ENCODE measurements at places on chromosomes 12 and 14.

DNA sequence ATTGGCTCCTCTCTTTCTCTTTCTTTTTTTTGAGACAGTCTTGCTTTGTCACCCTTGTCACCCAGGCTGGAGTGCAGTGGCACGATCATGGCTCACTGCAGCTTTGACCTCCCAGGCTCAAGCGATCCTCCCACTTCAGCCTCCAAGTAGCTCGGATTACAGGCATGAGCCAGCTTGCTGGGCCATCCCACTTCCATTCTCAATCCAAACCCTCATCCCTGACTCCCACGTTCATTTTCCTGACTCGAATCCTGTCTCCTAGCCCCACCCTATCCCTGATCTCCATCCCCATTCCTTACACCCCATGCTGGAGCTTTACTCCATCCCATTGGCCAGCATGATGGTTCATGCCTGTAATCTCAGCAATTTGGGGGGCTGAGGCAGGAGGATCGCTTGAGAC, 7.8 kb downstream of the SPRYD4 start:
- DNase-seq = no peak

- DNase-seq = no peak
Observed at GRCh38 chr12:48419116-48419935, 53.0 kb upstream of the ANP32D start.

DNA sequence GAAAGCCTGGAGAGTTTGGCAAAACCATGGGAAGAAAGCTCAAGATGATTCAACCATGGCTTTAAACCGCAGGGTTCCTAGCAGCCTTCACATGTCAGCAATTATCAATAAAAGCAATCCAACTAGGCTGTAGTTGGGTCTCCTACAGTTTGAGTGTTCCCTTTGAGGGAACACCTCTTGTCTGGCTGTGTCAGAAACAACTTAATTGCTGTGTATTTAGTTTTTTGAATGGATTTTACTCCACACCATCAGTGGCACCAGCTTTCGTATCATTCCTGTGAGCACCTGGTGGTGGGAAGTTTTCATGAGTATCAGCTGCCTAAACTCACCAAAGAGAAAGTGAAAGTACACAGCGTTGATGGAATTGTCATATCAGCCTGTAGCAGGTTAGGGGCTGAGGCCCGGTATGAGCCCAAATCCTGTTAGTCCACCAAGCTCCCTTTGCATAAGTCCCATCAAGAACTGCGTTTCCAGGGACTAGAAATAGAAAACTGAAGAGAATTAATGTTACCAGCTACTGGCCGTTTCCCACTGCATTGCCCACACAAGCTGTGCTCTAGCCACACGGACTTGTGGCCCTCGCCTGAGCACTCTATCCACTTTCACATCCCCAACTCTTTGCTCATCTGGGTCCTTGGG, 10.9 kb upstream of the IL26 start:
- no peak for DNase-seq

DNA sequence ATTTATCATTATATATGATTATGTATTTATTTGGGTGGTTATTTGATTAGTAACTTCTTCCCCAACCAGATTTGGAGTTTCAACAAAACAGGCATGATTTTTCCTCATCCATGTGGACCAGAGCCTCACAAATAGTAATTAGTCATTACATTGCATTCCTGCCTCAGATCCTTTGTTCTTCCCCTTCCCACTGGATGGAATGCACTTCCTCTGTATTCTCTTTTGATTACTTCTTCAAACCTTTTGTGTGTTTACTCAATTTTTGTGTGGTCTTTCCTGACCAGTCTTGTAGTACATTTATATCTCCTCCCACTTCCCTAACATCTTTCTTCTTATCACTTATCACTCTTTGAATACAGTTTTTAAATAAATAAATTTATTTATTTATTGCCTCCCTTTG, 15.5 kb downstream of the SYT1 start:
- no peak for DNase-seq

- DNase-seq = no peak
Observed at GRCh38 chr12:69161829-69162228, 77.5 kb upstream of the CPSF6 start.

- no peak for DNase-seq
Observed at GRCh38 chr14:49767270-49767570, 733 bp upstream of the KLHDC2 start.

- no peak for DNase-seq
Observed at GRCh38 chr14:86574778-86575129, 1044.8 kb downstream of the FLRT2 start.

GRCh38 chr14:97149775-97150174, 352.6 kb downstream of the VRK1 start:
- DNase-seq = no peak

- DNase-seq = no peak
Observed at GRCh38 chr14:95507174-95507573, 9.3 kb downstream of the SYNE3 start.

DNA sequence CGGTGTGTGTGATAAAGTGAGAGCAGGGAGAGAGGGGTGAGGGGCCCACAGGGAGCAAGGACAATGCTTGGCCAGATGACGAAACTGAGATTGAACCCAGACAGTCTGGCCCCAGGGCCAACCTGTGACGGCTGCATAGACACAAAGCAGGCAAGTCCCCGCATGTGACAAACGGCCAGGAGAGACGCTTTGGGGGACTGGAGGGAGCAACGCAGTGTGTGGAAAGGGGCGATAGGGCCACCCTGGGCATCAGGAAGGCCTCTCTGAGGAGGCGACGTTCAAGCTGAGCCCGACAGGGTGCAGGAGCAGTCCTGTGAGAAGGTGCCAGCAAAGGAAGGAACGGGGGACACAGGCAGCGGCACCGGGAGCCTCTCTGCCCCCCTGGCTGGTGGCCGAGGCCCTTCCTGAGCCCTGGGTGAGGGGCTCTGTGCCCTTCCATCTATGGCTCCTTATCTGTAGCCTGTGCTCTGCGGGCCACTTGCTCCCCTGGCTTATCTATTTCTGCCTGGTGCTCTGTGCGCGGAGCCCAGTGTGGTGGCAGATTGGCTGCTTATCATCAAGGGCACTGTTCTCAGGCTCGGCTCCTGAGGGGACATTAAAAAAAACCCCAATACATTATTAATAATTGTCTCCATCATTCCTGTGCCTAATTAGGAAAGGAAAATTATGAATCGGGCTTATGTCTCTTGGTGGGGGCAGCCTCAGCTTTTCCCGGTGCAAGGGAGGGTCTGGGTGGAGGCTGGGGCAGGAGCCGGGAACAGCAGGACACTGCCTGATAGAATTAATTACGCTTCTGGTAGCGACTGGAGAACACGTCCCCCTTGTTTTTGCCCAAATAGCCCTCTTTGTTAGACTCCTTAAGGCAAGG, 39.8 kb downstream of the PRIMA1 start:
- no peak for DNase-seq

- DNase-seq = no peak
Observed at GRCh38 chr14:83664389-83664788, 1865.6 kb upstream of the FLRT2 start.

DNA sequence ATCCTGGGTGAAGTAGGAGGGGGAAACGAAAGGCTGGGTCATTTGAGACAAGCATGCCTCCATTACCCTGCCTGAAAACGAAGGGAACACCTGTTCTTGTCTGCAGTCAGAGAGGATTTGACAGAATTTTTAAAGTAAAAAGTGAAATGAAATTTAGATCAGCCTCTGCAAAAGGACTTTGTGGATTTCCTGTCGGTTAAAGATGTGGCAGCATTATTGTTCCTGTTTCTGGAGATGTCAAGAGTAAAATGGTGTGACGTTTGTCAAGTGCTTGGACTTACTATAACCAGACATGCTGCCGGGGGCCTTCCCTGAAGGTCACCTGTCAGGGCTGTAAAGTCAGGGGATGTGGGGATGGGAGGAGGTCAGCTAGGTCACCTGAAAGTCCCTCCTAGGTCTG, 32.0 kb downstream of the NRXN3 start:
- no peak for DNase-seq

DNA sequence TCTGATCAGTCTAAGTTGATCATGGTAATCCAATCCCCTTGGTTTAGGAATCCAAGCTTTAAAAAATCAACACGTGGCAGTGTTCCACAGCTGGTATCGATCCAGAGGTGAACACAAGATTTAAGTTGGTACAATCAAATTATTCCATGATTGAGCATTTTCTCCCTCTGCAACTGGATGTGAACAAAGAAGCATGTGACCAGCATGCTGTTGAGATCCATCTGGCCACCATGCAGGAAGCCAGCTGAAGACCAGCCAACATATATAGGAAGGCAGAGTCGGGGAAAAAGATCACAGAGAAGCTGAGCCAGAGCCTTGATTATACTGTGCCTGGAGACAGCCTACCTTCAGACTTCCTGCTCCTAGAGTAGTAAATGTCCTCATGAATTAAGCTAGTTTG, 158.3 kb downstream of the SEC23A start:
- no peak for DNase-seq

DNA sequence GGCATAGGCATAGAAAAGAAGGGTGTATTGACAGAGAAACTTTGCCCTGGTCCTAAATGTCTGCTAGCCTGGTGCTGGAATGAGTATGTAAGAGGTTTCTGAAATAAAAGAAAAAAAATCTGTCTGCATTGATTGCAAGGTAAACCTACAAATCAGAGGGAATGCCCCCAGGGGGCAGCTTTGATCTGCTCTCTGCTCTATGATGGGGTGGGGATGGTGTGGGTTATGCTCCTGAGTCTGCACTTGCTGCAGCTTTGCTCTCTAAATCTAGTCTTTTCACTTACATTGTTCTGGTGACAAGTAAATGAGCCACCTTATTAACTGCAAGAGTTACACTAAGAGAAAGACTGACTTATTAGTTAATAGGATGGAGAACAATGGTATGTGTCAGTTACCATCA, 468.4 kb upstream of the STXBP6 start:
- DNase-seq = no peak

DNA sequence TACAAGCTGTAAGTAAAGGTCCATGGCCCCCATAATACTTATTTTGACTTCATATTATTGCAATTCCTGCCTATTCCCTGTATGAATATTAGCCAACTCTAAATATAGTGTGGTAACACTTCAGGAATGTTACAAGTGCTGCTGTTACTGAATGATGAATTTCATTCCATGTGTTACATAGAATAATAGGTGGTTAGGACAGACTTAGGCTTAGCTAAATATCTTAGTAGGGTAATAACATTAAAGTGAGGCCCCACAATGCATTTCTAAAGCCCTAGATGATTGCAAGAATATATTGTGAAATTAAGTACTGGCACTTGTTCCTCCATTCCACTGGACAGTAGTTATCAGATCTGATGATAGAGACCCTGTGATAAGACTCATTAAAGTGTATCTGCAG, 182.7 kb downstream of the PCNX1 start:
- DNase-seq = no peak

- no peak for DNase-seq
Observed at GRCh38 chr12:2375871-2376270, 323.1 kb downstream of the CACNA1C start.

GRCh38 chr12:1474574-1475153, 119.7 kb downstream of the FBXL14 start:
- DNase-seq = no peak

DNA sequence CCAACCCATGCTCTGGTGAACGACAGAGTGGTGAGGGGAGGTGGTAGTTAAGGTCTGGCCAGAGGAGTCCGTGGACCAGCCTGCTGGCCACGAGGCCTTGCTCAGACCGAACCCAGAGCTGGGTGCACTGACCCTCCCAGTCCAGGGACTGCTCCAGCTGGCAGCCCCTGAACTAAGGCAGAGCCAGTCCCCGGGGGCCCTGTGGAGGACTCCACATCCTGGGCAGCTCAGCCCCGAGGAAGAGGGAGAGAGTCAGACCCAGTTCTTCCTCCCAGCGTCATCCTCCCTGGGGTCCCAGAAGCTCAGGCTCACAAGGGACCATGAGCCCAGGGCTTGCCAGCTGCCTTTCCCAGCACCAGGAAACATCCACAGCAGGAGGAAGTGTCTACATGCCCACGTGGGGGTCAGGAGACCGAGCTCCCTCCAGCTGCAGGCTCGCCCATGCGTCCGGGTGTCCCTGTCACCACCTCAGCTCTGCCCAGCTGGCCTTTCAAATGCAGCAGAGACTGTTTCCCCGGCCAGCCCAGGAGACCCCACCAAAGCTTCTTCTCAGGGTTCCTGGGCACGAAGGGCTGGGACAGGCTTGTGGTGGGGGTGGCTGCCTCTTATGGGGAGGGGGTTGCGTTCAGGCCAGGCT, 194.4 kb downstream of the KIF26A start:
- DNase-seq = no peak

DNA sequence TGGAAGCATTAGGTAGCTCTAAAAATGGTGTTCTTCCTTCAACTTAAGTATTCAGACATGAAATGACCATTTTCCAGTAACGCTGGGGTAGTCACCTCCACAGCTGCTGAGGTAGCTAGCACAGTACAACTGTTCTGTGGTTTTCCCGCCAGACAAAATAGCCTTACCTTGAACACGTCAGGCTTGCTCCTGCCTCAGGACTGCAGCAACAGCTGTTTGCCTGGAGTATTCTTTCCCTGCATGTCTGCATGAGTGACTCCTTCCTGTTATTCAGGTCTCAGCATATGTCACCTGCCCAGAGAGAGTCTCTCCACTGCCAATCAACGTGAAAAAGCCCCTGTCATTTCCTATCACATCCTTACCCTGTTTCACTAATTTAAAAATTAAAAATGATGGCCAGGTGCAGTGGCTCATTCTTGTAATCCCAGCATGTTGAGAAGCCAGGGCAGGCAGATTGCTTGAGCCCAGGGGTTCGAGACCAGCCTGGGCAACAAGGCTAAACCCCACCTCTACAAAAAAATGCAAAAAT, 37.9 kb downstream of the WDR89 start:
- no peak for DNase-seq

GRCh38 chr14:49769171-49769570, 1.2 kb downstream of the KLHDC2 start:
- DNase-seq = no peak

DNA sequence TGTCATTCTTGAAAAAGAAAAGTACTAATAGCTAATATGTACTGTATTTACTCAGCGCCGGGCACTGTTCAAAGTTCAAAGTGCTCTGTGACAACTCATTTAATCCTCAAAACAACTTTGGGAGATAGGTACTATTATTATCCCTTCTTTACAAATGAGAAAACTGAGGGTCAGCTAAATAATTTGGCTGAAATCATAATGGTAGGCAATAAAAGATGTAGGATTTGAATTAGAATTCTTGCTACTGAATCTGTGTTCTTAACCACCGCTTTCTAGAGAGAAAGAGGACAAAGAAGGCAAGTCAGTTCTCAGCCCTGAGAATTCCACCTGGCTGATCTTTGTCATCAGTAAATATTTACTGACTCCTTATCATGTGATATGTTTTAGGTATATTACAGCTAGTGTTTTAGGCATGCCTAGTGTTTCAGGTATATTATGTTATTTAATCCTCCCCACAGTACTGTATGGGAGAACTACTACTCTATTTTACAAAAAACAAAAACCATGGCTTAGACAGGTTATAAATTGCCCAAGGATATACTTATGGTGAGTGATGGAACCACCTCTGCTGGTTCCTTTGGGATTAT, 205.7 kb upstream of the GZMB start:
- DNase-seq = no peak

Measured in neural crest cell (in vitro differentiated cells).